ENCODE measurements at places on chromosomes 11 and 22. TPM values are rescaled to one million over a fixed set of nuclear protein-coding genes. Genes with fewer than 3 reads are reported as not detected.

DNA sequence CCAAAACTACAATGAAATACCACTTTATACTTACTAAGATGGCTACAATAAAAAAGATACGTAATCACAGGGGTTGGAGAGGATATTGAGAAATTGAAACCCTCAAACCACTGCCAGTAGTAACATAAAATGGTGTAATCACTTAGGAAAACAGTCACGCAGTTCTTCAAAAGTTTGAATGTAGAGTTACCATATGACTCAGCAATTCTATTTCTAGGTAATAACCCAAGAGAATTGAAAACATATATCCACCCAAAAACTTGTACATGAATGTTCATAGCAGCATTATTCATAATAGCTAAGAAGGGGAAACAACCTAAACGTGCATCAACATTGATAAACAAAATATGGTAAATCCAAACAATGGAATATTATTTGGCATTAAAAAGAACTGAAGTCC lies 24.4 kb upstream of the PSMA1 start:
- DNase-seq, result no peak

The SCN2B gene
- total RNA-seq, result 0.12 TPM

The FREY1 gene
- 1.1 TPM for total RNA-seq

The PDGFD gene
- 2.1 TPM for total RNA-seq

GRCh38 chr22:25492162-25492561 lies 72.3 kb upstream of the GRK3 start:
- no peak for DNase-seq

DNA sequence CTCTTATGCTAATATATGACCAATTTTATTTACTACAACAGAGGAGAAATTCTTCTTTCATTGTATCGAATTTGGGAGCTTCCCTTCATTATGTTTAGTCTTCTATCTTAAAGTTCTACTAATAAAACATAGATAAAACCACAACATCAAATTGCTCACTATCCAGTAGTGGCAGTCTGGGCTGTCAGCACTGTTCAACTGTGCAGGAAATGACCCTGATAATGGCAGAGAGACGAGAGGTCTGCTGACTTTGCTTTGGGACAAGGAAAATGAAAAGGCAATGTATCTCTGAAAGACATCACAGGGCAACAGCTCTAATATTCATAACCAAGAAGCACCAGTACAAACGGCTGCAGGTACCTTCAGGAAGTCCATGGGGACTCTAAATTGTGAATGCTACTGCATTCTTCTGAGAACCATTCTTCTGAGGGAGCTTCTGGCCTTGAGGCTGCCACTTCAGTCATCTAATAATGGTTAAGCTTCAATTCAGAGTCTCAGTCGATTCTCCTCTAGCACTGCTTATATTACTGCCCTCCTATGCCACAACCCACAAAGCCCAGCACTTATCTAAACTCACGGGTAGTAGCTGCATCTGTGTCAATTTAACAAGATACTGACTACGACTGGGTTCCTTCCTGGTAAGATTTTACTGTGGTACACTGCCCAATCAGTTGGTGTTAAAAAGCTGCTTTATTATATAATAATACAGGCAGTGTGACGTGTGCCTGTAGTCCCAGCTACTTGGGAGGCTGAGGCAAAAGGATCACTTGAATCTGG lies 44.2 kb downstream of the CKAP5 start:
- DNase-seq, result no peak

- DNase-seq, result no peak
Measured at GRCh38 chr11:125214601-125215565, 50.3 kb downstream of the PKNOX2 start.

GRCh38 chr11:73983741-73984538 lies 1.3 kb upstream of the UCP2 start:
- no peak for DNase-seq

- DNase-seq, result no peak
Measured at GRCh38 chr11:70885281-70886231, 366.8 kb downstream of the SHANK2 start.

The RRM1 gene
- total RNA-seq, result 108 TPM

DNA sequence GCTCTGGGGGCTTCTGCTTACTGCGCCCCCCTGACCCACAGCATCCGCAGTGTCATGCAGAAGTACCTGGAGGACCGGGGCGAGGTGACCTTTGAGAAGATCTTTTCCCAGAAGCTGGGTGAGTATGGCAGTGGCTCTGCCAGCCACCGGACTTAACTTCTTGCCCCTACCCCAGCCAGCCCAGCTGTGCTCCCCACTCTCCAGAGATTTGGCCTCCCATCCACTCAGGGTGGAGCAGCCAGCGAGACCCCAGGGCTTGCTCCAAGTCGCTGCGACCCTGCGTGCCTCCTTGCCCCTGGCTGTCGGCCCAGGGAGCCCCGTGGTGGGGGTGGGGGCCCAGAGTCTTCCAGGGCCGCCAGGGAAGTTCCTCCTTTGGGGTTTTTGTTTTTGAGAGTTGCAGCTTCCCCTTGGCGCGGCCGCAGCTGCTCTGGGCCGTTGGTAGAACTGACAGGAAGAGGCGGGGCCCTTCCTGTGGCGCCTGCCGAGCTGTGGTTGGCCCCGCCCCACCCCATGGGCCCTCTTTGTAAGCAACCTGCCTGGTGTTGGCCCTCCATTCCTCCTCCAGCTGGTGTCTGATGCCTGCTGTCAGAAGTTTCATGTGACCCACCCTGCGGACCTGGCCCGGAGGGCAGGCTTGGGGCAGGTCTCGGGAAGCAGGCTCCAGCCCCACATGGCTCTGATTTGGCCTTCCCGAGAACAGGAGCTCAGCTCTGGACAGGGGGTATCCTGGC lies 11.1 kb downstream of the GRK2 start:
- DNase-seq, result peak; percentile 91

- DNase-seq, result no peak
Measured at GRCh38 chr11:93411705-93412104, 81.2 kb downstream of the DEUP1 start.

GRCh38 chr22:44930711-44931035 lies 79.1 kb downstream of the PHF21B start:
- DNase-seq, result no peak

The DEFB131B gene
- total RNA-seq, result not detected

- no peak for DNase-seq
Measured at GRCh38 chr11:17967661-17968060, 45.2 kb downstream of the SERGEF start.

- DNase-seq, result no peak
Measured at GRCh38 chr11:44388828-44389657, 79.1 kb upstream of the ALX4 start.

- no peak for DNase-seq
Measured at GRCh38 chr11:19405966-19406365, 165.2 kb upstream of the E2F8 start.

All from colonic mucosa (tissue), 4 donors.